ENCODE measurements at places on chromosomes 12 and 14. TPM values are rescaled to one million over a fixed set of nuclear protein-coding genes. Genes with fewer than 3 reads are reported as not detected.

Gene MANSC4
- 1.1 TPM for total RNA-seq

- H3K4me3 ChIP-seq, result no peak overlapping the region
- DNase-seq, result no peak
- peaks cover 20% of the 10 kb centered on the region for H3K4me1 ChIP-seq
- H3K27ac ChIP-seq, result peak overlapping the region; percentile 64
Observed at GRCh38 chr14:35399083-35399937, 5.2 kb downstream of the NFKBIA start.

Gene DGKA
- total RNA-seq, result 16.8 TPM

Gene CD27
- total RNA-seq, result not detected

Gene SMIM41
- not detected for total RNA-seq

DNA sequence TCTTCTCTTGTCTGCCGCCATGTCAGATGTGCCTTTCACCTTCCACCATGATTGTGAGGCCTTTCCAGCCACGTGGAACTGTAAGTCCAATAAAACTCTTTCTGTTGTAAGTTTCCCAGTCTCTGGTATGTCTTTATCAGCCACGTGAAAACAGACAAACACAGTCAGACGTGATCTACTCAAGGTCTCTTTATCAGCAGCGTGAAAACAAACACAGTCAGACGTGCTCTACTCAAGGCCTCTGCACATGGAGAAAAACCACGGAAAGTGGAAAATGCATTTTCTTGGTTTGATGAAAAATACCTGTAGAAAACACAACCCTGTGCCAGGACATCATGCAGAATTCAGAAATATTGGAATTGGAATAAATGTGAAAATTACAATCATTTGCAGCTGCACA, 1115.7 kb downstream of the TMEM121 start:
- peaks cover 3% of the 10 kb centered on the region for H3K36me3 ChIP-seq
- no peaks in the 10 kb centered on the region for H3K4me1 ChIP-seq
- H3K27ac ChIP-seq, result no peak overlapping the region
- no peak overlapping the region for H3K4me3 ChIP-seq
- H3K27me3 ChIP-seq, result no peaks in the 10 kb centered on the region
- DNase-seq, result no peak

DNA sequence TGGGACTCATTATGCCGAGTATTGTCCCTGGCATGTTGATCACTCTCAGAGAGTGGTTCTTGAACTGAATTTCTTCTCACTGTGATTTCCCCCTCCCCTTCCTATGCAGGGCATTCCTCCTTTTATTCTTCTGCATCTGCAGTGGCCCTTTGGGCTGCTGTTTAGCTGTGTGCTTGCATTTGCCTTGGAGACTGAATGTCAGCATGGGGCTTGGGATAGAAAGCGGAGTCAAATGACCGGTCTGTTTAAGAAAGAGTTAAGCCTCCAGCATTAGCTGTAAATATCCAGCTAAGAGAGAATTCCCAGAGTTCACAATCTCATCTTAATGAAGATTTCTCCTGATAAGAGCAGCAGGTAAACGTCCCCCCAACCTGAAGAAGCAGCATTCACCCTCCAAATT, 65.6 kb upstream of the RMST start:
- no peak overlapping the region for H3K4me3 ChIP-seq
- no peak for DNase-seq
- peak overlapping the region; percentile 80 for H3K27ac ChIP-seq
- H3K27me3 ChIP-seq, result no peaks in the 10 kb centered on the region
- H3K36me3 ChIP-seq, result no peaks in the 10 kb centered on the region

Gene OAS2
- total RNA-seq, result not detected

DNA sequence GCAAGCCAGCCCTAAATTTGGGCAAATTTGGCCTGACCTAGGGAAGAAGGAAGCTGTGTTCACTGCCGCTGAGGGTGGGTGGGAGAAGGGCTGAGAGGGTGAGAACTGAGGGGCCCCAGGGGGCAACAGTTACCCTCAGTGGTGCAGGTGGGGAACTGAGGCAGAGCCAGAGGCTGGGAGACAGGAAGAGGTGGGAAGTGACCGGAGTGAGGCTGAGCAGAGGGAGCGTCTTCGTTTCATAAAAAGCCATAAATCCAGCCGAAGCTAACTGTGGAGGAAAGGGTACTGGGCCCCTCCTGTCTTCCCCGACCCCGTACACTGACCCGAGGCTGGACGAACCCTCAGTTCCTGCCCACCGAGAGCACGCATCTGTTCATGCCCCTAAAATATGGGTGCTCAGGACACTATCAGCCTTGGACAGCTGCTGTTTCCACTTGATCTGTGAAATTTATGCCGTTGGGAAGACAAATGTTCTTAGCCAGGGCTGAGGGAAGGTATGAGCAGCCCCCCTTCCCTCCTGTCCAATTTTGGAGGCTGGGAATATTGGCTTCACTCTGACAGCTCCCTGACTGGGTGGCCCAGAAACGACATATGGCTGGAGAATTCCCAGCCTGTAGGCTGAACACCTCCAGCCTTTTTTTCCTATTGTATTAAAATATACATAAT, 116.5 kb downstream of the KIF26A start:
- peaks cover 29% of the 10 kb centered on the region for H3K27me3 ChIP-seq
- no peaks in the 10 kb centered on the region for H3K4me1 ChIP-seq
- no peaks in the 10 kb centered on the region for H3K36me3 ChIP-seq
- no peak overlapping the region for H3K4me3 ChIP-seq

- DNase-seq, result no peak
- H3K36me3 ChIP-seq, result peaks cover 4% of the 10 kb centered on the region
- no peak overlapping the region for H3K4me3 ChIP-seq
Observed at GRCh38 chr14:99560922-99561683, 42.9 kb downstream of the CCDC85C start.

Gene C14orf39
- total RNA-seq, result 1.4 TPM

DNA sequence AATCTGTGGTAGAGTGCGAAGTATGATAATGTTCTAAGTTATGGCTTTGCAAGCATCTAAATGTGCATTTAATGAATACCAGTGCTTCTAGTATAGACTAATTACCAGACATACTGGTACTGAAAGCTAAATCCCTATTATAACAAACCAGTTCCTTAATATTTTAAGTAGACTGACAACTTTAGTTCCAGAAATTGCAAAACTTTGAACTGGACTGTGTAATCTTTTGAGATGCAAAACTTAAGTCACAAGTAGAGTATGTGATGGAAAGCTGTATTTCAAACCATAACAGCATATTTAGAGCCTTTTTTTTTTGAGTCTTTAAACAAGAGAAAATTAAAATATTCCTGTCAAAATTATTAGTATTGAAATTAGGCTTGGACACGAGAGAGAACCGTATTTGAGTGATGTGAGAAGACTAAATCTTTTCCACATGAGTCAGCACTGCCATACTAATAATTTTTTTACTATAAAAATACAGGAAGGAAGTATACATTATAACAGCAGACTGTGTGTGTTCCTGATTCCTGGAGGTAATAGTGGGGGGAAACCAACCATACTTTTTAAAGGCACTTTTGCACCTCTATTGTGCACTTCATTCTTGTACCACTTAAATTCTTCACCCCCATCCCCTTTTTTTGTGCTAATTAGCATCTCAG, 45.5 kb downstream of the PPM1A start:
- H3K27ac ChIP-seq, result no peak overlapping the region
- H3K4me1 ChIP-seq, result no peaks in the 10 kb centered on the region
- H3K27me3 ChIP-seq, result no peaks in the 10 kb centered on the region
- H3K4me3 ChIP-seq, result no peak overlapping the region

Gene VWF
- total RNA-seq, result 0.10 TPM

Gene SOAT2
- total RNA-seq, result 0.98 TPM

GRCh38 chr12:45886685-45887084, 103.7 kb downstream of the SCAF11 start:
- no peaks in the 10 kb centered on the region for H3K27me3 ChIP-seq
- H3K27ac ChIP-seq, result no peak overlapping the region
- DNase-seq, result no peak
- H3K36me3 ChIP-seq, result peaks cover 30% of the 10 kb centered on the region
- H3K4me1 ChIP-seq, result peaks cover 13% of the 10 kb centered on the region
- no peak overlapping the region for H3K4me3 ChIP-seq

Gene OVCH1
- 0.65 TPM for total RNA-seq

Data from progenitor cell of endocrine pancreas (in vitro differentiated cells).